ENCODE measurements at places on chromosomes 4 and X.

- DNase-seq = no peak
Measured at GRCh38 chr4:98794565-98795205, 134.2 kb downstream of the EIF4E start.

DNA sequence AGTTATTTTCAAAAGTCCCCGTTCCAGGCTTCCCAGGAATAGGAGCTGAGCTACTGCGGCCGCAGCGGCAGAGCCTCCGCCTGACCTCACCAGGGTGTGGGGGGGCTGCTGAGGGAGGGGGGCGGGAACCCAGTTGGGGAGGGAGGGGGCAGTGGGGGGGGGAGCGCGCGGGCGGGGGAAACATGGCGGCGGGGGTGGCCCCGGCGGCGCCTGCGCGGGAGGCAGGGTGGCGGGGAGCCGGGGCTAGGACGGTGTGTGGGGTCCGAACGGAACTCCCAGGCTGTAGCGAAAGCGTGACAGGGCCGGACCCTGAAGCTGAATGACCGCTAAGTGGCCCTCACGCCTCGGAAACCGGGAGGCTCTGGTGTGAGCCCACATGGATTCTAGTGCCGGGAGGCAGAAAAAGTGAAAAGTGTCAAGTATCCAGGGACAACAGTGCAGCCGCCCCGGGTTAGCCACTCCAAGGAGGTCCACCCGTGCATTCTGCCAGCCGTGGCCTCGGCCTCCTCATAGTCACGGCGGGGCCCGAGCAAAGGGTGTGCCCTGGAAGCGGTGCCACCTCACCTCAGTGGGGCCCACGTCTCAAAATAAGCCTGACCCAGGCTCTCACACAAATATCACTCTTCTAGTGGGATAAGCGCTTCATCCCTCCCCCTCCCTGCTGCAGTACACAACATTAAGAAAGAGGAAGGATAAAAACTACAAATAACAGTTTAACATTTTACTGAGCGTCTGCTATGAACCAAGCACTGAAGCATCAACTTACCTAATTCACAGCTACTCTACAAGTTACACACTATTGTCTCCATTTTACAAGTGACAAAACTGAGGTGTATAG, at the start of gene KLHL13:
TSS of gene KLHL13 (minus strand) at position 98 of the 838 bp plus-strand sequence. CDS start 88,337 bp downstream, outside the sequence.
- peak; percentile 50 for DNase-seq

DNA sequence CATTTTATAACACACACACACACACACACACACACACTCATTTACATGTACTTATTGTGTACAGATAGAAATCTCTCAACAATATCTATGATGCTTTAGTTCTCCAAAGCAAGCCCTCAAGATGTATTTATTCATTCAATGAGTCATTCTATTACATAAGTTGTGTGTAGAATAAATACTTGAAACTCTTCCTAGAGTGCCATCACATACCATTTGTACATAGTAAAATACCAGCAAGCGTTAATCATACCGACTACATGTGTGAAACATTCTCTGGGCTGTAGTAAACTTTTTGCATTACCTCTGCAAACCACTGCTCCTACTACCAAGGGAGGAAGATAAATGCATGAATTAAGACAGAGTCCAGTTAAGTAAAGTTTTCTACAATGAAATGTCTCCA, 70.9 kb downstream of the EPHA5 start:
- DNase-seq = no peak

- DNase-seq = peak; percentile 71
Measured at GRCh38 chr4:7070729-7071511, 3.1 kb upstream of the GRPEL1 start.

- DNase-seq = no peak
Measured at GRCh38 chr4:146465628-146466027, 56.1 kb downstream of the SLC10A7 start.

- no peak for DNase-seq
Measured at GRCh38 chr4:73617256-73617655, 3.0 kb downstream of the RASSF6 start.

DNA sequence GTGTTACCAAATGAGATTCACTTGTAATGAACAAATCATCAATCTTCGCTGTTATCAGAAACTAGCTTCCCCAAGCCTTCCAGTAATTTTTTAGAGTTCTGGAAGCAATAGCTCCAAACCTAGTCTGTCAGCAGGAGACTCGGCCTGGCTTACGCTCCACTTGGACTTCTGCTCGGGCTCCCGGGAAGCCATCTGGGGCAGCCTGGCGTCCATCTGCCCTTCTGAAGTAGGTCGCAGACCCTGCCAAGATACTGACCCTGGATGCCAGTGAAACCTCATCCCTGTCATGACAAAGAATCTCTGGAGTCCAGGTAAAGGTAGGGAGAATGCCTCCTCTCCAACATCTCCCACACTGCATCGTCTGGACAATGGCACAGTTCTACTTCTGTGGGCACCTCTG, 493.8 kb upstream of the ZFP42 start:
- no peak for DNase-seq

GRCh38 chr4:1632109-1633104, 51.7 kb downstream of the FAM53A start:
- no peak for DNase-seq

GRCh38 chr4:140057701-140058100, 96.3 kb downstream of the MAML3 start:
- DNase-seq = no peak

- DNase-seq = peak; percentile 63
Measured at GRCh38 chrX:119481323-119481801, 13.1 kb downstream of the SLC25A5 start.

- DNase-seq = no peak
Measured at GRCh38 chr4:133996431-133997121, 205.0 kb downstream of the PABPC4L start.

GRCh38 chrX:118579417-118579816, 83.8 kb downstream of the DOCK11 start:
- no peak for DNase-seq

- DNase-seq = peak; percentile 62
Measured at GRCh38 chr4:189792924-189793618, 147.6 kb upstream of the FRG1 start.

- DNase-seq = no peak
Measured at GRCh38 chrX:18160369-18160768, 60.3 kb downstream of the BEND2 start.

- DNase-seq = peak; percentile 21
Measured at GRCh38 chrX:120625371-120625770, 4.5 kb downstream of the C1GALT1C1 start.

DNA sequence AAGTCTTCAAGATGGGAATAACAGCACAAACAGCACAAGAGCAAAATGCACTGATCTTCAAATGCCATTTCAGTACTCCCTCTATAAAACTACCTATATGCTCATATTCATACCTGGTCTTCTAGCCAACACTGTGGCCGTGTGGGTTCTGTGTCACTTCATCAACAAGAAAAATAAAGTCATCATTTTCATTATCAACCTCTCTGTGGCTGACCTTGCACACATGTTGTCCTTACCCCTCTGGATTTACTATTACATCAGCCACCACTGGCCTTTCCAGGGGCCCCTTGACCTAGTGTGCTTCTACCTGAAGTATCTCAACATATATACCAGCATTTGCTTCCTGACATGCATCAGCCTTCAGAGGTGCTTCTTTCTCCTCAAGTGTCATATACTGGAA, 59.6 kb upstream of the GPR174 start:
- no peak for DNase-seq

DNA sequence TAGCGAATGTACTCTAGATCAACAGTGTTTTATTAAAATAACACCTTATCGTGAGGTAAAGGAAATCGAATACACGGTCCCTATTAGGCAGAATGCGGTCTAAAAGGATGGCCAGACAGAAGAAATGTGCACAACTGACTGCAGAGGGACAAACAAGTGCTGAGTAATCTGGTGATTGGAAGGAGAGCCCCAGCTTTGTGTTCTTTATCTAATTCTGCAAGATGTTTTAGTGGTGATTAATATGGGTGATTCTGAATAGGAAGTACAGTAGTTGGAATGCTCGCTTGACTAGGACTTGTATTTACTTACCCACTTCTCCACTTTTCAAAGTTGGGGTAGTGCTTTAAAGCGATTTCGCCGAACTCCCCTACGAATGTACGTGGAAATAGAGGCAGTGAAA, 1.2 kb downstream of the WDR44 start:
- no peak for DNase-seq

DNA sequence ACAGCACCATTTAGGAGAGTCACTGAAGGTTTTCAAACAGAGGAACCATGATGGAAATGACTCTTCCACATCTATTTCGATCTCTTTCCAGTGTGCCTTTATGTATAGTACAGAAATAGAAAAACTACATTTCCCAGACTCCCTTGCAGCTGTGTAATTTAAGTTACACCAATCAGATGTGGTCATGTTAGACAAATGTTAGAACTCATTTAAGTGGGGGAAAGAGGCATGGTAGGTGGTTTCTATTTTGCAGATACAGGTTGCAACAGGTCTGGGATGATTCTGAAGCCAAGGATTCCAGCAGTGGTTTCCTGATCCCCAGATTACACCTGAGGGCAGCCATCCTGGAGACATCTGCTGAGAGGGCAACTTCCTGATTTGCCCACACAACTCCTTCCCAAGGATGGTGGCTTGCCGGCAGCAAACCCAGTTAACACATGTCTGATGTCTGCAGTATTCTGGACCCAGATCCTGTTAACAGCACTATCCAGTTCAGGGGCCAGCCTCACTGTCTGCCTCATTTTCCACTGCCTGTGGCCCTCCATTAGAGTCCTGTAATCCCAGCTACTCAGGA, 38.7 kb upstream of the PDK3 start:
- no peak for DNase-seq

GRCh38 chr4:42327323-42327722, 70.0 kb upstream of the SHISA3 start:
- no peak for DNase-seq

GRCh38 chr4:15213302-15213970, 211.2 kb downstream of the CPEB2 start:
- no peak for DNase-seq

DNA sequence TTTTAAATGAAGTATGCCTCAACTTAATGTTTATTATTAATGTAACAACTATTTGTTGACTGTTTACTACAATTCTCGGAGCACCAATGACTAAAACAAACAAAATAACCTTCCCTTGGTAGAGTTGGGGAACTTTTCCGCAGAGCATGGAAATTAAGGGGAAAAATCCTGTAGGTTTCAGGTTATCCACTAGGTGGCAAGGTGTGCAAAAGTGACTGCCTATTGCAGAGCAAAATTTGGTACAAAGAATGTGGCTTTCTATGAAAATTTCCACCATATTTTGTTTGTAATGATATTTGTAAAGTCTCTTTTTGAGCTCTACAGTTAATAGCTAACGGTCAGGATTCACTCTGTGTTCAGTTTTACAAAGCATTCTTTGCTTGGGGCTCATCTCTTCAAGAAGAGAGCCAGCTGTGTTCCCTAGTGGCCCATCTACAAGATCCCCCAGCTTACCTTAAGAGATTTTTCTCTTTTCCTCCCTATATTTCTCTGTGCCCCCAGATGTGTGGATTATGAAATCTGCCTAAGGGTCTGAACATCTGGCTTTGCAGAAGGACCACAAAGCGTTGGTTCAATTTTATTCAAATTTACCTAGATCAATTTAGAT, 61.1 kb downstream of the FBXO8 start:
- no peak for DNase-seq

All from left lung (tissue), 14 donors.